ENCODE measurements at places on chromosomes 12 and 14.

- no peak for DNase-seq
Observed at GRCh38 chr14:49954171-49954631, 61.3 kb downstream of the ARF6 start.

GRCh38 chr14:94363151-94363624 is 25.2 kb downstream of the SERPINA1 start:
- DNase-seq = no peak

GRCh38 chr12:26748741-26749431 is 84.1 kb downstream of the ITPR2 start:
- DNase-seq = no peak

DNA sequence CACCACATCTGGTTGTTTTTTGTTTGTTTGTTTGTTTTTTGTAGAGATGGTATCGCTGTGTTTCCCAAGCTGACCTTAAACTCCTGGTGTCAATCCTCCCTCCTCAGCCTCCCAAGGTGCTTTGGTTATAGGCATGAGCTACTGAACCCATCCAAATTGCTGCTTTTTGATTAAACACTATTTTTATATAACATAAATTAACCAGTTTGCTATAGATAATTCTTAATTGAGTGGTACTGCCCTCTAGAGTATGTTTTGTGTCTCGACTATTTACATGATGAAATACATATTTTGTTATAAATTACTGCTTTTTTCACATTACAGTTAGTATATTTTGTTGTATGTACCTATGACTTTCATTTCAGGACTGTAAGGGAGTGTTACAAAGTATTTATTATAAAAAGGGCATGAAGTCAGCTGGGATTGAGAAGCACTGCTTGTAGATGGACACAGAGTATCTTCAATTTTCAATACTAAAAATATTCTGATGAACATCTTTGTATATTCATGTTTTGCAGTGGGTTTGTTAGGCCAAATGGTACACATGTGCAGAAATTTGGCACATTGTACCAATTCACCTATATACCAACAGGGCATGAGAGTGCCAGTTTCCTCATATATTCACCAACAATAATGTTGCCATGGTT is 14.9 kb upstream of the SCAF11 start:
- DNase-seq = no peak

DNA sequence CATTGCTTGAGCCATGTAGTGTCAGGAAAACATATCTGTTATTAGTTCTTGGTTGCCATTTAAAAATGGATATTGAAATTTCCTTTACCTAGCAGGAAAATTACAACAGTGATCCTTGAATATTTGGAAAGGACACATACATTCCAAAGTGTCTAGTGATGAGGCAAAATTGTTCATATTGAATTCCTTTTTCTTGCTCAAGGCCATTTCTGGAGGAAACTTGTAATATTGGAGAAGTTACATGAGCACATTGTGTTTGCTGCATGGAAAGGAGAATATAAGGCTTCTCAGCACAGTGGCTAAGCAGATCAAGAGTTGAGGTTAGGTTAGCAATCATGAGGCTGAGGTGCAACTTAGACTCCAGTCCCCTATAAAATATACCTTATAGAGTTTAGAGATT is 121.9 kb downstream of the PDE3A start:
- no peak for DNase-seq

- no peak for DNase-seq
Observed at GRCh38 chr12:63934936-63935335, 90.4 kb downstream of the SRGAP1 start.

GRCh38 chr12:127579446-127579845 is 687.5 kb upstream of the TMEM132C start:
- DNase-seq = no peak

GRCh38 chr14:54535646-54536045 is 25.9 kb downstream of the CGRRF1 start:
- no peak for DNase-seq

DNA sequence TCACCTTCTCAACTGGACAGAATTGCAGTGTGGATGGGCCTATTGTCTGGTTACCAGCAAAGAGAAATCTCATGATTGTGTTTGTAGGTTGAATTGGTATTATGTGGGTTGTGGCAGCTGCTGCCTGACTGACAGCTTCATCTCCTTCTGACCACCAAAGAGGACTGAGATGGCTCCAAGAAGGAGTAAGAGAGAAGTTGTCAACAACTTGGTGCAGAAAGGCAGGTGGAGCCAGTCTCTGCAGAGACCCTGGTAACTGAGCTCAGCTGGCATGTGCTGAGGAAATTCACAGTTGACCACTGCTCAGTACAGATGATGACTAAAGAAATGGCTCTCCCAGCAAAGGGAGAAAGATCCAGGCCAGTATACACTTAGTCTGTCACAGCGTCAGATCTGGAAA is 240.0 kb upstream of the AMIGO2 start:
- no peak for DNase-seq

- DNase-seq = no peak
Observed at GRCh38 chr14:104135904-104136471, 2.4 kb upstream of the KIF26A start.

- no peak for DNase-seq
Observed at GRCh38 chr12:26283046-26283445, 87.7 kb downstream of the SSPN start.

GRCh38 chr12:15599266-15600037 is 189.7 kb downstream of the EPS8 start:
- DNase-seq = peak; percentile 7

- DNase-seq = no peak
Observed at GRCh38 chr14:81331229-81332021, 68.7 kb downstream of the STON2 start.

DNA sequence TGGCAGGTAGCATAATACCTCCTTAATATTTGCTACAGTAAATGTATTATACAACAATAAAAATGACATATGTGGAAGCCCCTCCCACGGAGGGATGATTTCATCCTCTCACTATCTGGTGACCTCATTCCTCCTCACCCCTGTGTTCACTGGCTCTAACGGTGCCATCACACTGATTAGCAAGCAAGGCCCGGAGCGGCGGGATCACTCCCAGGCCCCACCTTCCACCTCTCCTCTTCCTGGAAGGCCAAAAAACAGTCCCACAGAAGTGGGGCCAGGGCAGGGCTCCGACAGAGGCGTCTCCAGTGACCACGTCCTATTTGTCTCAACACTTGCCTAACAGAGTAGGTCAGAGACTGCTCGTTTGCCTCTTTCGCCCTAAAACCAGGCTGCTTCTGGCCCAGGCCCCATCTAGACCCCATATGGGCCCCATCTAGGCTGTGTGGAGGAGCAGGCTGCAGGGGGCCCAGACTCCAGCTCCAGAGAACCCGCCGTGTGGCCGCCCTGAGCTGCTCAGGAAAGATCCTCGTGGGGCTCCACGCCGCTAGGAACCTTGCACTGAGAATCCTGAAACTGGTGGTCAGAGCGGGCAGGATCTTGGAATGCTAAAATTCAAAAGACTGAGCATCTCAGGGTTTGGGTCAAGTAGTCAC is 3.7 kb downstream of the SELPLG start:
- no peak for DNase-seq

DNA sequence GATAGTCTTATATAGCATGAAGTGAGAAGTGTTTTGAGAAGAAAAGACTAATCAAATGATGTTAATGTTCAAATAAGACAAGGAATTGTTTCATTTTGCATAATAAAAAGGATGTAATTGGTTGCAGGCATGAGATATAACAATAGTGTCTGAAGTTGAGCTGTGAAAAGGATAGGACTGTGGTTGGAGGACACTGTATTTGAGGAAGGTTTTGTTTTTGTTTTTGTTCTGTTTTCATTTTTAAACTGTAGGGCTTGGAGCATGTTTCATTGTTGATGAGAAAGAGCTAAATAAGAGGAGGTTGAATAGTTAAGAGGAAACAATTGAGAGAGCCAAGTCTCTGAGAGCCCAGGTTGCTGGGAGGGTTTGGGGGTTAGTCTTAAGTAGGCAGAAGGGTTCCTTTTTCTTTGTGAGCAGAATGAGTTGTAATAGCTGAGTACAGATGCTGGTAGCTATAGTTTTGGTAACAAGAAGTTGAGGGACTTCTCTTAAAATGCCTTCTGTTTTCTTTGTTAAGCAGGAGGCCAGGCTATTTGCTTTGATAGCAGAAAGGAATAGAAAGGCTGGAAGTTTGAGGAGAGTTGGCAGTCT is 58.4 kb downstream of the CCDC91 start:
- no peak for DNase-seq

DNA sequence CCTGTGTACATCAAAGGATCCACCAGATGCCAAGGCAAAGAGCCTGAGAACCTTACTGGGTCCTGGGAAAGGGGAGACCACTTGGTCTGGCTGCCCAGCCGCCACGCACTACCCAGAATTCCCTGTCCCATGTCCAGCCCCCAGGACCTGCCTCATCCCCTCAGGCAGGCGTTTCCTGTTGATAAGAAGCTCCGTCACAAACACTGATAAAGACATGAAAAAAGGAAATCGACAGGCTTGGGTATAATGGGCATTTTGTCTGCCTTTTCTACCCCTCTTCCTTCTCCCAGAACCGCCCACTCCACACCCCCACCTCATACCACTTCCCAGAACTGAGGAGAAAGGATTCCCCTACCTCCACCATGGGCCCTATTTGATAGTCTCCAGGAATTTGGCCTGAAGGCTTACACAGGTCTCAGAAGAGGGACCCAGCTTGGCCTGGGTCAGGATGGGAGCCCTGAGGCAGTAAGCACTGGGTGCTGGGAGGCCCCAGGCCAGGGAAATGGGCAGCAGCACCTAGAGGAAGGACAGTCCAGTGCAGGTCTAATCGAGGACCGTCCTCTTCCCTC is 18.8 kb downstream of the ACVRL1 start:
- DNase-seq = no peak

DNA sequence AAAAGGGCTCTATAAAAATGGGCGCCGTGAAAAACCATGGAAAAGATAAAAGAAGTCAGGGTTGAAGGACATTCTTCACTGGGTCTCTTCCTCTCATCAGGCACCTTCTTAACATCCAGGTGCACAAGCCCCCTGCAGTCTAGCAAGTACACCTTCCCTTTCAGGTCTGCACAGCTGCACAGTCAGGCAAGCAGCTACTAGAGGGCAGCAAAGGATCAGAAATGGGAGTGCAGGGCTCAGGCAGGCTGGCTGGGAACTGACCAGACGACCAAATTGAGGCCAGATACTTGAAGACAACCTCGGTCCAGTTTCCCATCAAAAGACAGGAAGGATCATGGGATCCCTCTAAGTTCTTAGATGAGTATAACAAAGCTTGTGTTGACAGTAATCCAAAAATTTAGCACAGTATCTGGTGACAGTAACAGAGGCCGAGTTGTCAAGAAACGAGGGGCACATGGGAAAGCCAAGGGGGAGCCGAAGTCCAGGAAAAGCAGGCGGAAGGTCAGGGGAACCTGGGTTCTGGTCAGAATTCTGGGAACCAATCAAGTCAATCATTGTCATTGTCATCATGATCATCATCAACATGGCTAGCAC is 10.1 kb upstream of the GRIP1 start:
- peak; percentile 77 for DNase-seq

- DNase-seq = no peak
Observed at GRCh38 chr12:29152223-29152868, 3.3 kb downstream of the FAR2 start.

DNA sequence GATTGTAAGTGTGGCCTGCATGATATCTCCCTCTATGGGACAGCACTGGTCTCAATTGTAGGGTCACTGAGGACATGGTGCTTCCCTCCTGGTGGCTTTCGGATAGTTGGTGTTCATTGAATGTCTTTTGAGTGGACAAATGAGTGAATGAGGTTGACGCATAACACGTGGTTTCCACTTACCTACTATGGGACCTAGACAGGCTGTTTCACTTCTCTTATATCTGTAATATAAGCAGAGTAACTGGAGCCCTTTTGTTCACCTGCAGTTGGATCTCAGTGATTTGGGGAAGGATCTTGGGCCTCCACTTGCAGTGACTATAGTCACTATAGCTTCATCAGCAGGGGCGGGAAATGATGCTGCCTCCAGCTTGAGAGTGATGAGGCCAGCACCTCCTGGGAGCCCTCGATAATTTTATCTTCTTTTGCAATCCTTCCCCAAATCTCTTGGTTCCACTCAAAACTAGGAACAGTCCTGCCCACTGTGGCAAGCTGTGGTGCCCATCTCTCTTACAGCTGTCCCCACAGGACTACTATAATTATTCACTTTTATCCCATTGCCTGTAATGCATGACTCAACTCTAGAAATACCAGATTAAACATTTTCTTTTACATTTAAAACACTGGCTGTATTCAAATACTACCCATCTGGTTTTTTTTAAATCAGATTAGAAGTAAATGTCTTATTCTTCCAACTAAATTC is 242.9 kb downstream of the CHST11 start:
- no peak for DNase-seq

DNA sequence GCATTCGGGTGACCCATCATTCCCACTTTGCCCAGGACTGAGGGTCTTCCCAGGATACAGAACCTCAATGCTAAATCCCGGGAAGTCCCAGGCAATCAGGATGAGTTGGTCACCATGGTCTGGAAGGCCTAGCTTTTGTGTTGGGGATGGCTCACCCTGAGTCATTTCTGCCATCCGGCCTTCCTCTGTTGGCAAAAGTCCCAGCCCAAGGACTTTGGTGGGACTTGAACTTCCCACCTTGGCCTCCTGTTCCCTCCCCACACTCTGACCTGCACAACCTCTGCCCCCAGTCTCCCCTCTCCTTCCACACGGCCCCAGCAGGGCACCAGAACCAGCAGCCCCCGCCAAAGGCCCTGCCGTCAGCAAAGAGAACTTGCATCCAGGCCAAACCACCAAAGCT is 24.6 kb upstream of the NCOR2 start:
- no peak for DNase-seq

GRCh38 chr12:1093166-1093751 is 102.2 kb downstream of the ERC1 start:
- peak; percentile 59 for DNase-seq

DNA sequence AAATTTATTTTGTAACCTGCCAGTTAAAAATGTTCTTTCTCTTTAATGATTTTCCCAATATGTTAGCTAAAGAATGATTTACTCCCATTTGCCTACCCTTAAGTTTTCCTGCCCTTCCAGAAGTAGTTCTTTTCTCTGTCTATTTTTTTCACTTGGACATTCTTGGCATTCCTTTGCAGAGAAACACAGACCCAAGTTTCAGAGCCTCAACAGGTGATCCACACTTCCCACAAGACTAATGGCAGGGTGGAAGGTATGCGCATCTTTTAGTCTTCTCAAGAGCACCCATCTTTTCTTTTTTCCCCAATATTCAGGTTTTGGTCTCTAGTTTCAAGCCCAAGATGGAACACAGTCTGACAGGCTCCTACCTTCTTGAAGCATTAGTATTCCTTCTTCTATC is 420.7 kb downstream of the ADAMTS20 start:
- DNase-seq = no peak

- DNase-seq = no peak
Observed at GRCh38 chr12:49941556-49942511, 8.7 kb upstream of the AQP2 start.

DNA sequence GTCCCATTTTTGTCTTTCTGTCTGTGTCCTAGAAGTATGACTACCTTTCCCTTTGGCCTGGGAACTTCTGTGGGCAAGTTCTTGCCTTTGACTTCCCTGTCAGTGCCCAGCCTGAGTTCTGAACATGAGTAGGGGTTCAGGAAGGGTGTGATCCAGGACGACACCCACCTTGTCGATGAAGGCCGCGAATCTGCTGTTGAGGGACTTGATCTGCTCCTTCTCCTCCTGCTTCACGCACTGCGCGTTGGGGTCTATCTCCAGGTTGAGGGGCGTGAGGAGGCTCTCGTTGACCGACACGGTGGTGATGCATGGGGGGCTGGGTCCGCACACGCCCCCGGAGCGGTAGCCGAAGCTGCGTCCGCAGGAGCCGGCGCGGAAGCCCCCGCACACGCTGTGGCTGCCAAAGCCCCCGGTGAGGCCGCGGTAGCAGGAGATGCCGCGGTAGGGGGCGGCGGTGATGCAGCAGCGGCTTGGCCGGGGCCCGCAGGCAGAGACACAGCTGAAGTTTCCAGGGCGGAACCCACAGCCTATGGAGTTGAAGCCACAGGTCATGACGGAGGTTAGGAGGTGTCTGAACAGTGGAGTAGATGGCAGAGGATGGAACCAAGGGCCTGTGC is at the start of gene KRT83:
KRT83 (minus strand) TSS at position 615 of the 617 bp plus-strand sequence; CDS start at position 552, 63 bp downstream.
- no peak for DNase-seq

All from NCI-H345 (cell line).